A549 treated with CpdA at 1 μM for 4 hours (cell line): ENCODE measurements at places on chromosomes 7 and 10. TPM values are rescaled to one million over a fixed set of nuclear protein-coding genes. Genes with fewer than 3 reads are reported as not detected.

MKI67 gene
- total RNA-seq, result 58.1 to 90.6 TPM (median 69.0 TPM) in 5 replicates

KIF11 gene
- 32.8 to 48.0 TPM (median 35.5 TPM) in 5 replicates for total RNA-seq

CALML3 gene
- total RNA-seq, result not detected in 5 replicates

MEST gene
- 36.4 to 42.3 TPM (median 40.7 TPM) in 5 replicates for total RNA-seq

GET4 gene
- 41.3 to 64.0 TPM (median 56.7 TPM) in 5 replicates for total RNA-seq

ABCB4 gene
- 0.03 to 0.17 TPM in 2 of 5 replicates, not detected in the others for total RNA-seq

CRYGN gene
- total RNA-seq, result not detected in 5 replicates

PTPRN2 gene
- 0.47 to 1.4 TPM (median 0.72 TPM) in 5 replicates for total RNA-seq

USP6NL gene
- total RNA-seq, result 11.3 to 14.0 TPM (median 12.7 TPM) in 5 replicates

FAM13C gene
- 0.08 to 0.32 TPM (median 0.14 TPM) in 4 of 5 replicates, not detected in the other for total RNA-seq

SEMA4G gene
- 8.7 to 10.3 TPM (median 9.3 TPM) in 5 replicates for total RNA-seq

SLC13A1 gene
- not detected in 5 replicates for total RNA-seq

ATRNL1 gene
- 0.16 to 0.30 TPM (median 0.25 TPM) in 5 replicates for total RNA-seq

ZNF804B gene
- not detected in 5 replicates for total RNA-seq

GOLGA7B gene
- 3.6 to 6.0 TPM (median 4.7 TPM) in 5 replicates for total RNA-seq

MLXIPL gene
- total RNA-seq, result 0.78 to 1.7 TPM (median 1.4 TPM) in 5 replicates

TRPV5 gene
- not detected in 5 replicates for total RNA-seq

NME8 gene
- total RNA-seq, result not detected in 5 replicates

NDUFA5 gene
- total RNA-seq, result 25.8 to 52.0 TPM (median 32.9 TPM) in 5 replicates

TRIM73 gene
- 1.3 to 2.6 TPM (median 1.9 TPM) in 5 replicates for total RNA-seq

ARHGEF5 gene
- total RNA-seq, result 1.2 to 2.1 TPM (median 1.7 TPM) in 5 replicates

BTBD16 gene
- 0.40 to 0.86 TPM (median 0.52 TPM) in 5 replicates for total RNA-seq

COL17A1 gene
- 2.2 to 3.8 TPM (median 2.7 TPM) in 5 replicates for total RNA-seq

FAM200A gene
- 5.7 to 6.8 TPM (median 6.0 TPM) in 5 replicates for total RNA-seq

JAZF1 gene
- 3.9 to 6.1 TPM (median 5.6 TPM) in 5 replicates for total RNA-seq

PURB gene
- total RNA-seq, result 10.7 to 11.5 TPM (median 10.8 TPM) in 5 replicates

ZNF853 gene
- 1.9 to 3.0 TPM (median 2.2 TPM) in 5 replicates for total RNA-seq

C1QL3 gene
- total RNA-seq, result not detected in 5 replicates

ACBD7 gene
- 0.48 to 1.3 TPM (median 0.95 TPM) in 5 replicates for total RNA-seq

ZNF775 gene
- 4.3 to 7.4 TPM (median 6.8 TPM) in 5 replicates for total RNA-seq

NODAL gene
- total RNA-seq, result not detected in 5 replicates

DGKI gene
- total RNA-seq, result 0.24 to 0.59 TPM (median 0.31 TPM) in 5 replicates

SLC26A5 gene
- total RNA-seq, result not detected in 5 replicates
